ENCODE measurements at places on chromosomes 12 and 14.

DNA sequence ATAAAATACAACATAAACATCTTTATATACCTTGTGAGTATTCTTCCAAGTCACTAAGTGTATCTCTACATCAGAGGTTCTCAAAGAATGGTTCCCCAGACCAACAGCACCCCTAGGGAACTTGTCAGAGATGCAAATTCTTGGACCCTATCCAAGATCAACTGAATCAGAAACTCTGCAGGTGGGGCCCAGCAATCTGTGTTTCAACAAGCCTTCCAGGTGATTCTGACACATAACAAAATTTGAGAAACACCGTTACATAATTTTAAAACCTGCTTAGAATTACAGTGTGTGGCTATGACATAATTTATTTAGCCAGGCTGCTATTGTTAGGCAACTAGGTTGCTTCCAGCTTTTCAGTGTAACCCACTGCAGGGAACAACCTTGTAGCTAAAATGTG is 49.8 kb downstream of the NTN4 start:
- DNase-seq, result peak; percentile 88

DNA sequence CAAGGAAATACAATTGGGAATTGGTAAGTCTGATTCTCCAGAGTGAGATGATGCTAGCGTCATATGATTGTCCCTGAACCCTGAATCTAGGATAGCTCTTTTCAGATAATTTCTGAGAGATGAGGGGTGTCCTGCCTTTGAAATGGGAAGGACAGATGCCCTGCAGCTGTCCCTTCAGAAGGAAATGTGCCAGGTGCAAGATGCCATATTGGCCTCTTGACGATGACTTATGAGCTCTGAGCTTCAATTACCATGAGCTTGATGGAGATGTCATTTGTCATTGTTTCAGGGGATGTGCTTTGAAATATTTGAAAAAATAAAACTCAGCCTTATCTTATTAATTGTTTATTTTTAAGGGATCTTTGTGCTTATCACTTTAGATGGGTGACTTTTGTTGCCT is 185.1 kb downstream of the DACT1 start:
- no peak for DNase-seq

DNA sequence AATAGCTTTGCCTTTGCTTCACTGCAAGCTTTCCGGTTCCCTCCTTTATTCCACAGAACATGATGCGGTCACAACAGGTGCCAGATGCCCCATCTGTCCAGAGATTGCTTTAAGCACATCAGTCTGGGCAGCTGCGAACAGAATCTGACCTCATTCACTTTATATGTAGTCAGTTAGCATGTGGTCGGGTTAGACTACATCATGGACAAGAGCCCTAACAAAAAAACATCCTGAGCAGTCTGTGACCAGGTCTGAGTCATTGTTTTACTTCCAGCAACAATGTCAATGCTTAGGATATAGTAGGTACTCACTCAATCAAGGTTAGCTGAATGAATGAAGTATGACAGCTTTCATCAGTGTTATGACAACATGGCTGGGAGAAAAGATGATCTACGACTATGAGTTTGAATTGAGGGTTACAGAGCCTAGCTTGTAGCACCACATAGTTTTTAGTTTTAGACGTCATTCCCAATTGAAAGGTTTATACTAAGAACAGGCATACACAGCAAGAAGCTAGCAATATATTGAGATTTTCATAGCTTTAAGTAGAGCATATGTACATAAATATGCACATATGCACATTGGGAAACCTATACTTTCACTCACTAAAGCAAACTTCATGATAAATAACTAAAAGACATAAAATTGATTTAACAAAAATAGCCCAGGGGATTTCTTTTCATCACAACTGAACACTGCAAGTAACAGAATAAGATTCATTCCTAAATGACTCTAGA is 64.2 kb upstream of the TMCC3 start:
- peak; percentile 68 for DNase-seq

- DNase-seq, result no peak
Measured at GRCh38 chr12:31714406-31715271, 14.2 kb downstream of the AMN1 start.

GRCh38 chr12:126936181-126936851 is 1330.7 kb upstream of the TMEM132C start:
- peak; percentile 0 for DNase-seq

DNA sequence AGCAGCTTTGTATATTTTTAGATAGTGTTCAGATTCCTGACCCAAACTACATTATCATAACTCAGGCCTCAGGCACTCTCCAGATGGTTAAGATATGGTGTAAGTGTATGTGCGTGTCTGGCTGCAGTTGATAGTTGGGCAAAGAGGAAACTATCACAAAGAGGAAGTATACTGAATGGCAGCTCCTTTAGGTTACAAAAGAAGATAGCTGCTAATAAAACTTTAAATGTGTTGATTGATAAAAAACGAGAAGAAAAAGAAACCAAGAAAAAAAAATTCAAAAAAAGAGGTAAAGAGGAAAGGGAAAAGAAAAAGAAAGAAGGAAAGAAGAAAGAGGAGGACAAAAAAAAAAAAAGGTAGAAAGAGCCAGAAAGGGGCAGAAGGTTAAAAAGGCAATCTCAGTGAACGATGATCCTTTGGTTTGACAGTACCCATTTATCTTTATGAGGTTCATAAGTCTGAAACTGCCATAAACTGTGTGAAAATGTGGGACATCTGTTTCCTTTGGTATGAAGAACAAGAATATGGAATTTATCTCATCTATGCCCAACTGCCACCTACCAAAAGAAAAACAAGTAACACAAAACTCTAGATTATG is 42.2 kb downstream of the TAOK3 start:
- DNase-seq, result no peak

GRCh38 chr12:41190338-41190737 is 2.2 kb downstream of the PDZRN4 start:
- DNase-seq, result no peak

Data from epithelial cell of prostate (primary cell).